ENCODE measurements at places on chromosomes 7 and 10.

DNA sequence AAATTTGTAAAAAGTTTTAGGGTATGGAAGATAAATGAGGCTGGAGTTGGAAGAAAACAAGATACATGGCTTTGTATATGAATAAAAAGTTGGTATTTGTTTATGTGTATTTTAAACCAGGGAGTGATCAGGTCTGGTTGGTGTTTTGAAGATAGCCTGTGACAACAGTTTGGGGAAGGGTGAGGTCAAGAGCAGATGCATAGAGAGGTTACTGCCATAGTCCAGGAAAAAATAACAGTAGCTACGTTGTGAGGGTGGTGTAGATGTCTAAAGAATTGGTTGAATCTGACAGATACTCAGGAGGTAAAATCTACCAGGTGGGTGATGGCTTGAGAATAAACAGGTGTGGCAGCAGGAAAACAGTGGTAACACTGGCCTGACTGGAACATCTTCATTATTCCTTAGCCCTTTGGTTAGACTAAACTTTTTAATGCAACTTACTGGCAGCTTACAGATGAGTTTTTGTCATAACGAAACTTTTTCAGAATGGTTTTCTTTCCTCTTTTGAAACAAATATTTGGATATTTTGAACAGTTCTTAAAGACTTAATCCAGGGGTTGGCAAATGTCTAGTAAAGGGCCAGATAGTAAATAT lies 25.5 kb downstream of the ZNRF2 start:
- no peak for DNase-seq

DNA sequence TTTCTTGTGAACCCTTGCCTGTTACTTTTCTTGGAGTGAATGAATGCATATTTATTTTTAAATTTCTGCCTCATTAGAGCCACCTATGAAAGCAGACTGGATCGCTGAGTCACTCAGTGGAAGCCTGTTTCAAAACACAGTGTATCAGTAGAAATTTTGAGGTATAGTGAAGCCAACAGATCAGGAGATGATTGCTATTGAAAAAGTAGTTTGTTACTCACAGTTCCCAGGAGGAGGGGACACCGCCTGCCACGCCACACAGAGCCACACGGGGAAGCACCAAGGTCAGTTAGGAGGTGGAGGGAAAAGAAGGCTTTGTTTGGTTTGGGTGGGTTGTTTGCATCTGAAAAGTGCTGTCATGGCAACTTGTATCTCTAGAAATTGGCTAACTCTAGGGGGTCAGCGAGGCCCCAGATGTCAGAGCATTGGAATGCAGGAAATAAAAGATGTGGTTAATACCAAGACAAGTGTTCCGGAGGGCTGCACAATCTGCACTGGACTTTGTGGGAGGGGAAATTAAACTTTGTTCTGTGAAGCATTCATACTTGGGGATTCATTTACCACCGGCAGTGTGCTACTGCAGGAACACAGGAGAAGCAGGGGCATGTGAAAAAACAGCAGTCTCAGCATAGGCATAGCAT lies 106.4 kb upstream of the SDK1 start:
- DNase-seq = no peak

- no peak for DNase-seq
These were observed 46.0 kb downstream of the ZNRF2 start for GRCh38 chr7:30330134-30331111.

DNA sequence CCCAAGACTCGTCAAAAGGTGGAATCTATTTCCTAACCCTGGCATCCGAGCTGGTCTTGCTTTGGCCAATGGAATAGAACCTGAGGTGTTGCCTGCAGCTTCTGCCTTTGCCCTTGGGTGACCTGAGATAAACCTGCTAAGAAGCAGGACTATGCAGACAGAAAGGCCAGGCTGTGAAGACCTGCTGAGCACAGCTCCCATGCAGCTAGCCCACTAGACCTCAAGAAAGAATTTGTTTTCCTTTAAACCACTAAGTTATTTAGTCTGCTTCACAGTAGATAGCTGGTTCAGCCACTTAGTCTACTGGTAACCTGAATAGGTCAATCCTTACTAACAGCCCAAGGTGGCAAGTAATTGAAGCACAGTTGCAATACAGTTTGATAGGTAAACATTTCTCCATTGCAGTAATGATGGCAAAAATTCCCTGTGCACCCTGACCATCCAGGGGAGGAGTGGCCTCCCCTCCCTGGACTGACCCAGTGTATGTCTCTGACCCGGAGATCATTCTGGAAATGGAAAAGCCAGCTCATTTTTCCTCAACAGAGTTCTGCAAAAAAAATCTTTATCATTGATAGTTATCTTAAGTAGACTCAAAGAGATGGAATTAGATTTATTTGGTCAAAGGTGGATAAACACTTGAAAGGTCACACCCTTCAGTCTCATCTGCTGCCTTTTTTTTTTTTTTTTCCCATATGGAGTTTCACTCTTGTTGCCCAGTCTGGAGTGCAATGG lies 20.0 kb downstream of the TNS3 start:
- no peak for DNase-seq

- DNase-seq = no peak
These were observed 117.2 kb downstream of the UBE2H start for GRCh38 chr7:129835569-129835968.

DNA sequence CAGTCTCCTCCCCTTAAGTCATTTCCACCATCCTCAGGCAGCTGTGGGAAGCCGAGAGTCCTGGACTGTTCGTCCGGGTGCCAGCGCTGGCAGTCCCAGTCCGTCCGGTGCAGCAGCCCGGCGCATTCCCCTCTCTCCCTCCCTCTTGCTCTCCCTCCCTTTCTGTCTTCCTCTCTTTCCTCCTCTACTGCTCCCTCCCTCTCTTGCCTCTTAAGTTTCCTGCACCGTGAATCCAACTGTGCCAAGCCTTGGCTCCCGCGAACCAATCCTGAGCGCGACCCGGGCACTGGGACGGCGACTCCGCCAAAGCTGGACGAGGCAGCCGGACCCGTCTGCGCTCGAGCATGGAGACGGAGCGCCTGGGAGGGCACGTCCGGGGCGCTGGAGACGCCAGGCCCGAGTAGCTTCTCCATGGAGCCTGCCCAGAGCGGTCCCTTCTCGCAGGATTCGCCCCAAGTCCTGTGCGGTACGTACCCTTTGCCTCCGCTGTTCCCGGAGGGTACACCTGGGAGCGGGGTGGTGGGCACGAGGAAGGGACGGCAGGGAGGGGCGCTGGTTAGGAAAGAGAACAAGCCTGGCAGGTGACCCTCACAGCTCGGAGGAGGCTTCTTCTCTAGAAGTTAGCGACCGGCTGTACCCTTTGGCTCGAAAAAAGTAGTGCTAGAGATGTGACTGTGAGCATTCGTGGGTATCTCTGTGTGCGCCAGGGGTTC lies 1.0 kb downstream of the NXPH1 start:
- DNase-seq = no peak

DNA sequence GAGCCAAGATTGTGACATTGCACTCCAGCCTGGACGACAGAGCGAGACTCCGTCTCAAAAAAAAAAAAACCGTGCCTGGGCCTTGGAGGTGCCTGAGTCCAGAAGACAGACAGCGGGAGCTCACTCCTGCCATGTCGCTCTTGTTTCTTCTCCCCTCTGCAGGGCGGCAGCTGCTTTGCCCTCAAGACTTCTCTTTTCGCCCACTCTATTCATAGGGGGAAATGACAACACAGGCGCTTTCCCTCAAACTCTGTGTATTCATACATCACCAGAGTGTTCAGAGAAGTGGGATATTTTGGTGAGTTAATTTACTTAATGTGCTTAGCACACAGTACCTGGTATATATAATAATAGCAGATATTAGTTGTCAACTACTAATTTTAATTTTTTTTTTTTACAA lies 44.5 kb downstream of the FOXK1 start:
- DNase-seq = no peak
